ENCODE measurements at places on chromosomes 5 and 9.

- DNase-seq: peak; percentile 2
Measured at GRCh38 chr5:93532370-93532769, 48.6 kb downstream of the NR2F1-AS1 start.

DNA sequence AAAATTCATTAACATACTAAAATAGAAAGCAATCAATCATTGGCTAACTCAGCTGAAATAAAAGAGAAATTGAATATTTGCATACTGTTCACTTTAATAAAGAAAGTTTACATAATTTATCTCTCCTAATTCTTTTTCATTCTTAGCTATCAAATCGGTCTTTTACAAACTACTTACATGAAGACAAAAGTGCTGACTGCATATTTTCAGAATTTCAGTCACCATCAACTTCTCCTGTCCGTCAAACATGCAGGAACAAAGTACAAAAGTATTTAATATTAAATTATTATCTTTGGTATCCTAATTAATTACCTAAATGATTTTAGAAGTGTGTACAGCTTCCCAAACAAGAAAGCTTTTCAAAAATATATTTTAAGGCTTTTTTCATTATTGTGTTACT lies 248.4 kb downstream of the CYLC2 start:
- no peak for DNase-seq

DNA sequence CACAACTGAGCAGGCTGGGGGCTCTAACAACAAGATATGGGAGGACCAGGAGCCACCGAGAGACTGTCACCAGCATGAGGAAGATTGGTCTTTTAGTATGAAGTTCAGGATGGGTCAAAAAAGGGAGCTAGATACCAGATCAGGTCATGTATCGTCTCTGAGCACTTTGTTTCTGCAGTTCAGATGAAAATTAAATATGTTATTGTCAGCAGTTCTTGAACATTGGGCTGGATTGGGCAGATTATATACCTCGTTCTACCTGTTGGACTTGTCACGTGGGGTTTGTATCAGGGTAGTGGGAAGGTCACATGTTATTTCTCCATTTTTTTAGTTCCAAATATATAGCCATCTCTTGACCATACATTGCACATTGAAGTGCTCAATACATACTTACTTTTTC lies 47.3 kb downstream of the RCL1 start:
- no peak for DNase-seq

- peak; percentile 95 for DNase-seq
Measured at GRCh38 chr5:140986117-140986521, 19.8 kb downstream of the PCDHAC2 start.

GRCh38 chr5:142748568-142749249 lies 21.5 kb upstream of the ARHGAP26 start:
- DNase-seq: peak; percentile 71

- DNase-seq: no peak
Measured at GRCh38 chr9:128411364-128412119, 9.1 kb upstream of the CERCAM start.

GRCh38 chr5:32583582-32584232 lies 1.6 kb upstream of the SUB1 start:
- no peak for DNase-seq
